ENCODE measurements at places on chromosomes 1 and 21.

GRCh38 chr1:54054438-54054749 lies 986 bp downstream of the TCEANC2 start:
- DNase-seq, result peak; percentile 4

GRCh38 chr1:163083690-163084089 lies 14.5 kb downstream of the RGS4 start:
- DNase-seq, result no peak

GRCh38 chr1:93687542-93687941 lies 5.9 kb upstream of the BCAR3 start:
- DNase-seq, result no peak

DNA sequence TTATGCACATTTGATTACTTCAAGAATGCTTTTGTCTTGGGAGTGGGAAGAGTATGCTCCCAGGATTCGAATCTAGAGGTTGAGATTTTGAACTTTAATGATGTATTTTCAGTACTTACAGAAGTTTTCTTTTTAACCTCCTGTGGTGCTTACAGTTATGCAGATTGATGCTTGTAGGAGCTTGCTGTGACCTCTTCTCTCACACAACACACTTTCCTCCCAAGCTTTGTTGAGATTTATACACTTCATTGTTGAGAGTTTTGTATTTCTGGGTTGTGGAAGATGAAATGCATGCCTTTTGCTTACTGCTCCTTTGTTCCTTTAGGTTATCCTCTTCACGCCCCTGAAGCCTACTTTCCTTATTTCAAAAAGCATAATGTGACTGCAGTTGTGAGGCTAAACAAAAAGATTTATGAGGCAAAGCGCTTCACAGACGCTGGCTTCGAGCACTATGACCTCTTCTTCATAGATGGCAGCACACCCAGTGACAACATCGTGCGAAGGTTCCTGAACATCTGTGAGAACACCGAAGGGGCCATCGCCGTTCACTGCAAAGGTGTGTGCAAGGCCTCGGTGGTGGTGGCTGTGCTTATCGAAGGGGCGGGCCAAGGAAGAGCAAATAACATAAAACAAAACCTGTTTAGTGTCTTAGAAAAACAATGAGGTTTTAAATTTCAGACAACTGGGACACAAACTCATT lies 75.5 kb upstream of the GPR88 start:
- no peak for DNase-seq

DNA sequence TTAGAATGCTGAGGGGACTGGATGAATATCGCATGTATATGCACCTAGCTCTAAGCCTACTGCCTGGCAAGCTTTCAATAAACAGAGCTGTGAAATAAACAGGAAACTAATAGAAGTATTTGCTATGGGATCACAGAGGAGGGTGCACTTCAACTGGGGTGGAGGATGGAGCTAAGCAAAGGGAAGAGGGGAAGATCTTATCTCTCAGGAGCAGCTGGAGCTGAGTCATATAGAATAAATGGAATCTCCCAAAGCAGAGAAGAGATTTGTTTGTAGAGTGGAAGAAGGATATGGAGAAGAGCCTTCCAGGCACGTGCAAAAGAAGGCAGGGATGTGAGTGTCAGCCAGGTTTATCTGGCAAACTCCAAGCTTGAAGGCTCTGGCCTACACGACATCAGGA lies 17.0 kb upstream of the KCNA10 start:
- DNase-seq, result peak; percentile 4

DNA sequence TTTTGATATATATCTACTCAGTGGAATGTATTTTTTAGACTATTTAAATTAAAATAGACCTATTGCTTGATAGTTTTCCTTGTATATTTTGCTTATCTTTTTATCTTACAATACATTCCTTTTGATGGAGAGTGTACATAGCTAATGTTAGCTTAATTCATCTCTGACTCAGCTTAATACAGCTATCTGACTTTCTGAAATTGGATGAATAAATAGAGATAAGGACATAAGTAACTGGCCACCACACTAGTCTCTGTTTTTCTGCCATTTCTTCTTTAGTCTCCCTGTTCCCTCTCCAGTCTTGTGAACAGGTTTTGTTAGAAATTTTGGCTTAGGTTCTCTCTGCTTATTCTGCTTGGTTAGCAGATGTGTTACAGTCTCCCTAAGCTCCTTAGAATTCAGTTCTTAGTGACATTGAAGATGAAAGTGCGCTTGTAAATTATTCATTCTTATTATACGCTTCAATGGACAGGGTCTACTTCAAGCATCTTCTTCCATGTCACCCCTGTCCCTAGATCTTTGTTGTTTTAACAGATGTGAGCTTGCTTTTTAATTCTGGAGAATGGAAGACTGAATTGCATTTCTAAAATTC lies 59.6 kb downstream of the XPR1 start:
- no peak for DNase-seq

DNA sequence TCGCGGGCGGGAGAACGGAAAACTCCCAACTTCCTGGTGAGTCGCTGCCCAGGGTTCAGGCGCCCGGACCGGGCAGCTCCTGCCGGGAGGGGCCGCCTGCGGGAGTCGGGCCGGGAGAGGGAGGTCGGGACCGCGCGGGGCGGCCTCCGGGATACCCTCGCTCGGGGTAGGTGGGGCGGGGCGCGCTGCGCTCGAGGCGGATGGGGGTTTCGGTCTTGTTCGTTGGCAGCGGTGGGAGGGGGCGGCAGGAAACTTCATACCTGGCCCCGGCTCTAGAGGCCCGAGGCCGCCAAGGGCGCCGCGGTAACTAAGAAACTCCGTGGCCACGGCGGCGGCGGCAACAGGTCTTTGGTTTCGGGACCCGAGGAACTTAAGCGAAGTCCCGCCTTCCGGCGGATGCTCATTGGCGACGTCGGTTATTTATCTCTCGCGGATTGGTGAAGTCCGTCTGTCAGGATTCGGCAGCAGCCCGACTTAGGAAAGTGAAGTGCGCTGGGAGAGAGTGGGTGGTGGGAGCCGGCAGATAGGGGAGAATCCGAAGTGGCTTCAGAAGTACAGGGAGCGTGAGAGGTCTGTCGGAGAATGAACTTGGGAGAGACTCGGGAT lies 546 bp downstream of the NEK7 start:
- DNase-seq, result peak; percentile 91

- peak; percentile 29 for DNase-seq
Observed at GRCh38 chr1:14850563-14850962, 252.1 kb downstream of the KAZN start.

GRCh38 chr1:25487628-25488027 lies 55.8 kb upstream of the LDLRAP1 start:
- no peak for DNase-seq

DNA sequence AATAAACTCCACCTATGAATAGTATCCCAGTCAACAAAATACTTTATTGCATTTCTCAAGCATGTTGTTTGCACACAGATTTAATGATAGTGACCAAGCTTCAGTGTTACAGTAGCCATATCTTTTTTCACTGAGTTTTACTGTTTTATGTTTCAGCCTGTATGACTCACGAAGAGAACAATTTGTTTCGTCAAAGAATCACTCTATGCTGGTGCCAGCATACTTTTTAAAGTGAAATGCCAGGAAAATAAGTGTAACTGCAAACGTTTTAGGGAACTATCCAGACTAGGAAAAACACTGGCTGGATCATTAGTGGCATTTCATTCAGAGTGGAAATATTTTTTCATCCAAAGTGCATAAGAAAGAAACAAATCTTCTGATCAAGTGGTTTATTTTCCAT lies 210.8 kb downstream of the COL11A1 start:
- no peak for DNase-seq

DNA sequence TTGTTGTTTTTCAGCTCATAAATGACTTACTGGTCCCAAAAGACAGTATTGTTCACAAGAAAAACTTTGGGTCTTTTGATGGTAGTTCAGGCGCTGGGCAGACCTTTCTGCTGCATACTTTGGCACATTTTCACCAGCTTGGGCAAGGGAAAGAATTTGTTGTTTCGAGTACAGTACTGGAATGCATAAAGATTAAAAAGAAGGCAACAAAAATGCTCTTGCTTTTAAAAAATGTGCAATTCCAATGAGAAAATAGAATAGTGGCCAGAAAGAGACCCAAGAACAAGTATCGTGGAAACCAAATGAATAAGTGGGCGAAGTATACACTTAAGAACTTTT lies 56.0 kb downstream of the CLIC6 start:
- no peak for DNase-seq

DNA sequence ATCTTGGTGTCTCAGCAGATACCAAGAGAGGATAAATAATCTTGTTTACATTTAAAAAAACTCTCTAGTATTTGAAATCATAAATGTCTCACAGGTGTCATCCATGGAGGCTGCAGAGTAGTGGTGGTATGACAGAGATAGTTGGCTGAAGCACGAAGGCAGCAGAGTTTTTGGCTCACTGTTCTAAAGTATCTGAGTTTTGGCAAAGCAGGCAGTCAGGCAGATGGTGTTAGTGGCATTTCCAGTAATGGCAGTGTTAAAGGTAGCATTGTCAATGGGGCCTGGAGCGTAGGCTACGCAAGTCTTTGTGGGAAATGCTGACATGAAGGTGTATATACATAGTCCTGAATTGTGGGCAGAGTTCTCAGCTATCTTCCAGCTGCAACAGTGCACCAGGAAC lies 68.5 kb upstream of the HSD17B7 start:
- no peak for DNase-seq

GRCh38 chr1:233440951-233441401 lies 113.5 kb downstream of the MAP3K21 start:
- DNase-seq, result peak; percentile 33

DNA sequence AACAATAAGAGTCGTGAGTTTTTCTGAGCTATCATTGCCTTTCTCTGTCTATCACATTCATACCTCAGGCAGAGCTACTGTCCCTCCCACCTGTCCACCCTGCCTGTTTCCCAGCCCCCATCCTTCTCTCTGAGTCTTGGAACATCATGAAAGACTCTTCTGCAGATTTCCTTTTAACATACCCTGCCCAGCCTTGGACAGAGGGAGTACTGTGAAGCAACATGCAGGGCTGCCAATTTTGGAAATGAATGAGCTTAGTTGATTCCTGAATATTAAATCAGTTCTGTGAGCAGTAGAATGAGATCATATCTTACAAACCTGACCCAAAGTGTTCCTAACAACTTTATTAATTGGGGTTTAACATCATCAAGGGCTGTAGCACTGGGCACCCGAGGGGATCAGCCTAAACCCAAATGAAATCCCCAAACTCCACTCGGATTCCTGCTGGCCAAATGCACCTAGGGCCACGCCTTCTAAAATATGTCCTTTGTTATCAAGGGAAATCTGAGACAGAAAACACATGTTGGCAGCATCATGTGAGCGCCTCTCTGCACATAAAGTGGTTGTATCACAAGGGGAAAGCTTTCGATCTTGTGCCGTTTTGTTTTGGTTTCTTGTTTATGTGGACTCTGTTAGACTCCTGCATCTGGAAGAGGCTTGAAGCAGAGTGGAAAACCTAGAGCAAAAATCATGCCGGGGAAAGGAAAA lies 357.6 kb downstream of the KIF26B start:
- DNase-seq, result peak; percentile 48

DNA sequence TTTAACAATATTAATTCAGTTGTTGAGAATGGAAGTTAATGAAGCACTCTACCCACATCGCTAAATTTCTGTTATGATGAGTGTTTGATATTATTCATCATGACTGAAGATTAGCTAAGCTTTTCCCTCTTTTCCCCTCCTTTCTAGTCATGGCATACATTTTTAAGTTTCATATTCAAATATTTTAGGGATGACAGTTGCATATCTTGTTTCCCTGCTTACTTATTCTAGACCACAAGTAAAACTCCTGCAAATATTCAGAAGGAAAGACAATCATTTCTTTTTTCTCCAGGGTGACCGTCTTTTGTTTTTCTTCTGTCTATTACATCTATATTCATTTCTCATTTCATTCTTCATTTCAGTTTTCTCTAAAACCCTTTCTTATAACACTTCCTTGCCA lies 906.0 kb downstream of the ADGRL2 start:
- no peak for DNase-seq

GRCh38 chr1:13751458-13751871 lies 51.5 kb downstream of the PRDM2 start:
- DNase-seq, result no peak

GRCh38 chr1:41020109-41020576 lies 1.4 kb downstream of the SLFNL1 start:
- no peak for DNase-seq

DNA sequence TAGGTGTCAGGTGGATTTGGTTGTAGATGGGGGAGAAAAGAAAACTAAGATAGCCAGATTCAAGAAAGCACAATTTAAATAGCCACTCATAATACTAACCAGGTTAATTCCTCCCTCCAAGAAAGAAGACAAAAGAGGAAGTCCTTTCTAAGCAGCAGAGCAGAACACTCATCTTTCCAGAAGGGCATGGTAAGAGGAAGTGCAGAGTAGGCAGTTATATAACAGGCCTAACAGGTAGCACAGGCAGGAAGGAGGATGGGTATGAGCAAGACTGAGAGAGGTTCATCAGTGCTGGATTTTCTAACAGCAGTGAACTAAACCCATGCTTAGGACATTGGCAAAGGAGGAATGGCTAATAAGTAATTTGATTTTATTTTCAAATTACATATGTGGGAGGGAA lies 517.5 kb downstream of the PLPP3 start:
- DNase-seq, result no peak

- DNase-seq, result no peak
Observed at GRCh38 chr1:165052936-165053335, 303.6 kb downstream of the LMX1A start.
